ENCODE measurements at places on chromosomes 12 and 14.

DNA sequence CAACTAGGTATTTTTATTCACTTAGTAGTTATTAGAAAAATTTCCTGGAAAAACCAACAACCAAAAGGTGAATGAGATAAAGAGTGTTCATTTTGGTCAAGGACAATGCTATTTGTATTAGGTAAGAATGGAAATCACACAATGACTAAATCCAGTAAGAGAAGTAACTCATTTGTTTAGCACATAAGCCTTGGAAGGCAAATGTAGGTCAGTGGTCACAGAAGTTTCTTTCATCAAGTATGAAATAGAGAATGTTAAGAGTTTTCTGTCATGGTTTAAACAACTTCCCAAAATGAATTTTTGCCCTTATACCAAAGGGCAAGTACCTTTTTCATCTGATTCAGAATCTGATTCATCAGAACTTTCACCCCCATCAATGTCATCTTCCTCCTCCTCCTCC, 101.7 kb downstream of the KIF21A start:
- no peak for DNase-seq

DNA sequence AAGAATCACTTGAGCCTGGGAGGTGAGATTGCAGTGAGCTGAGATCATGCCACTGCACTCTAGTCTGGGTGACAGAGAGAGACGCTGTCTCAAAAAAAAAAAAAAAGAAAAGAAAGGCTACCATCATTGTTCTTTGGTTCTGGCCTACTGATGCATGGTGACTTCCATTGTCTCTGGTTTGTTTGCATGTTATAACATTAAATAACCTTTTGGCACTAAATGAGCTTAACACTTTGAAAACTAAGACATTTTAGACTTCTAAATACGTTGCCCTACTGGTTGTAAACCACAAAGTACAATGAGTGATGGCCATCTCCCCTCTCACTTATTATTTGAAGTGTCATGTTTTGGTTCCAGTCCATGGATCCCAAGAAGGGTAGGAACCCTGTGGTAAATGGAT, 152.9 kb upstream of the CPM start:
- no peak for DNase-seq

DNA sequence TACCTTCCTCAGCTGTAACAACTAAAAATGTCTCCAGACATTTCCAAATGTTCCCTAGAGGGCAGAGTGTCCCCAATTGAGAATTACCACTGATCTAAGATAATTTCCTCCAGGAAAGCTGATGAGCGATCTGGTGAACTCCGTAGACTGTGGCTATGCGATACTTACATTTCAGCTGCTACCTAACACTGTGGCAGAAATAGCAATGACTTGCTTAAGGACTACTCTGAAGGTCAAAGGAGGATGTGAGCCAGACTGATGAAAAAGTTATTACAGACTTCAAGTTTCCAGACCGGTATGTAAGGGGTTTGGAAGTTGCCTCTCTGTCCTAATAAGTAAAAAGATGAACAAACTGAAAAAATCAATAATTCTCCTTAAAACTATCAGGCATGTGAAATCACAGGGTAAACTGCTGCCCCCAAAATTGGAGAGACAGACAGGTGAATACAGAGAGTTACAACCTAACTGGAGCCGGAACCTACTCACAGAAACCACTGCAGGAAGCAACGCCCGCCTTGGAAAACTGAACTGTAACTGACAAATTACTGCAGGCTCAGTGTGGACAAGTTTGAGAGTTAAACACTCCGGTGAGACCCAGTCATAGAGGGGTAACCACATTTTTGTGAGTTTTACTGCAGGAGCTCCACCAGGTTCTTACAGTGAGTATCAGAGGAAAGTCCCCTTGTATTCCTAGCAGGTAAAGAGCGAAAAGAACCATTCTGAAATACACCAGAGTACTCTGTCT, 60.0 kb upstream of the PARP11 start:
- DNase-seq: no peak

- DNase-seq: no peak
These were observed 69.2 kb downstream of the PTPRQ start for GRCh38 chr12:80513211-80513610.

DNA sequence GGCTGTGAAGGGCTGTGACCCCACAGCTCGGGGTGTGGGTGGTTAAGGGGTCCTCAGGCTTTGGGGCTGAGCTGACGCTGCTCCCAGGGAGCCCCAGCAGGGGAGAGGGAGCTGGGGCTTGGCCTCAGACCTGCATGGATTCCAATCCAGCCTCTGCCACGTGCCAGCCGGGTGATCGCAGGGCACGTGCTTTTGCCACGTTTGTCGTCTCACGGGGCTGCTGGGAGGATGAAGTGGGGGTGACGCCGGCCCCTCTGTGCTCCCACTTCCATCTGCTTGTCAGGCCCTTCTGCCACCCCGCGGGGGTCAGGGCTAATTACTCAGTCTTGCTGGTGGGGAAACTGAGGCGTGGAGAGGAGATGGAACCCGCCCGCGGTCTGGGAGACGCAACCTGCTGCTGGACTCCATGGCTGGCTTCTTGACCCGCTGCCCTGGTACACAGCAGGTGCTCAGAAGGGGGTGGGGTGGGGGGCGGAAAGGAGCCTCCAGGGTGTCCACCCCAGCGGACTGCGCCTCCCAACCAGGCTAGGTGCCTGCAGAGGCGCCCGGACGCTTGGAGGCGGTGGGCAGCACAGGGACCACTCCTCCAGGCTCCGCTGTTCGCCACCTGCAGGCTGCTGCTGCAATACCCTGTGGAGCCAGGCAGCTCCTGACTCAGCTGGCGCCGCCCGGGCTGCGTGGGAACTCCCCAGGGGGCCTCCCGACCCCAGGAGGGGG, 36.4 kb upstream of the PRIMA1 start:
- no peak for DNase-seq

GRCh38 chr14:106662936-106663550, 1136.7 kb downstream of the TMEM121 start:
- DNase-seq: no peak

GRCh38 chr12:53343969-53344368, 7.8 kb upstream of the SP7 start:
- no peak for DNase-seq

- DNase-seq: no peak
These were observed 106.8 kb downstream of the LGR5 start for GRCh38 chr12:71546322-71546861.

DNA sequence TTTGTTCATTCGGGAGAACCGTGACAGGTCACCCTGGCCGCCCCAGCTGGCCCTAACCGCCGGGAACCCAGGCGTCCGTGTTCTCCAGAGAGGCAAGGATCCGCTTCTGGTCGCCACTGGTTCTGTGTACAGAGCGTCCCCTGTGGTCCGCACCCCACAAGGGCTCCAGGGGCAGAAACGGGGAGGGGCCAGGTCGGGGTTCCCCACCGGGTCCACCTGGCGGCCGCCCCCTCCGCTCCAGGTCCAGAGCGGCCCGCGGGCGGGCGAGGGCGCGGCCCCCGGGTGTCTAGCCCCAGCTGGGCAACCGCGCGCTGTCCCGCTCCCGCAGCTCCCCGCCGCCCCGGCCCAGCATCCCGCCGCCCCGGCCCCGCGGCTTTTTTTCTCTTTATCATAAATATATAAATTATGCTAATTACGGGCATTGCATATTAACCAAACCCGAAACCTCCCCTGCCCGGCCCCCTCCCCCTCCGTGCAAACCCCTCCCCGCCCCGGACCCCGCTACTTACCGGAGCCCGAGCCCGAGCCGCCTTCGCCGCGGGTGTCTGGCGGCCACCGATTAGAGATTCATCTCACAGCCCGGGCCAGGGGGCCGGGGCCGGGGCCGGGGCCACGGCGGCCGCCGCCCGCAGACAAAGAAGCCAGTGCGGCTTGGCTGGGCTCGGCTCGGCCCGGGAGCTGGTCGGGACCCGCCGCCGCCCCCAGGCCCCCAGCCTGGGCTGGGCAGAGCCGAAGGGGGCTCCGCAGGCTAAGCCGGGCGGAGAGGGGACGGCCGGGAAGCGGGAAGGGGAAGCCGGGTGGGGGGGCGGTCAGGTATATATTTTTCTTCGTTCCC, 512 bp downstream of the POU6F1 start:
- no peak for DNase-seq

- no peak for DNase-seq
These were observed 344.9 kb downstream of the DPF3 start for GRCh38 chr14:72549026-72549425.

DNA sequence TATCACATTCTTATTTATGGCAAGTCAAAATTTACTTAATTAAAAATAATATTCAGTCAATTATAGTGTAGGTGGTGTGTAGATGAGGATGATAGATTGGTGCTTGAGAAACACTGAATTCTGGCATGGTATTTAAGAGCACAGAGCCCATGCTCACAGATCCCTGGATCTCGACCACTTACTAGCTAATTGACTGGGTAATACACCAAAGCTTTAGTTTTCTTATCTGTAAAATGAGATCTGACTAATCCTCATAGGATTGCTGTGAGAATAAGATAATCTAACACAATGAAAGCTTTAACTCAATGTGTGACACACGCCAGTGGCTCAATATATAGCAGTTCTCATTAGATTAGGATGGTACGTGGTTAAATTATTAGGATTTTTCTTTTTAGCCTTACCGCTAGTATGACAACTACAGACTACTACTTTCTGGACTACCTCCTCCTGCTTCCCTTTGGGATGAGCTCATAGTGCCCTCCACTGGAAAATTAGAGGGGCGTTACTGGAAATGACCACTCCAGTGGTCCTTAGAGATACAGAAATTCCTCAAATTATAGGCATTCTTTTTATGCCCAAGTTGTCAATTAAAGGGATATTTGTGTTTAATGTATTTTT, 482.8 kb upstream of the TBX3 start:
- no peak for DNase-seq

GRCh38 chr14:67440513-67440912, 28.5 kb upstream of the PLEK2 start:
- no peak for DNase-seq

DNA sequence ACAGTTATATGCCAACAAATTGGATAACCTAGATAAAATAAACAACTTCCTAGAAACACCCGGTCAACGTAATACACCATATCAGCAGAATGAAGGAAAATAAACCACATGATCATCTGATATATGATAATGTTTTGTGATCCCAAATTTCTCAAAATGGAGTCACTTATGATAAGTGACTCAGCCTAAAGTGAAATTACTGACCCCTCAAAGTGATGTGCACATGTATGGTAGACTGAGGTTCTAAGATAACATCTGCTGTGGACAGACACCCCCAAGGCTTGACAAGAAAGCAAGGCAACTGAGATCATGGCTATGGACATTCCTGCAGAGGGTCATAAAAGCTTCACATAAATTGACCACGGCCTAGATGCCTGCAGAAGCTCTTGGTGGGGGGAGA, 105.1 kb upstream of the DCN start:
- DNase-seq: no peak

DNA sequence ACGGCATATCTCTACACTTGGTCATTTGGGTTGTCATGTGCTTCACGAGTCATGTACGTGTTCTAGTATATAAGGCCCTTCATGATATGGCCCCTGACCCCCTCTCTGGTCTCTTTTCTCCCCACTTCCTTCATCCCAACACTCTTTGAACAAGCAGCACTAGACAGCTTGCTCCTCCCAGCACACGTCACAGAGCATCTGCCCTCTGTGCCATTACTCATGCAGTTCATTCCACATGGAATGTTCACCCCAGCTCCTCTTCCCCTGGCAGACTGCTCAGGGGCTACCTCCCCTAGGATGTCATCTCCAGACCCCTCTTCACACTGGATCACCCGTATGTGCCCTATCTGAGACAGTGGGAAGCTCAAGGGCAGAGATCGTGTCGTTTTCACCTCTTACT, 14.1 kb upstream of the LRP1-AS start:
- no peak for DNase-seq

Data from foreskin keratinocyte (primary cell).